ENCODE measurements at places on chromosomes 2 and 18. TPM values are rescaled to one million over a fixed set of nuclear protein-coding genes. Genes with fewer than 3 reads are reported as not detected.

Gene CCL20
- total RNA-seq: not detected

DNA sequence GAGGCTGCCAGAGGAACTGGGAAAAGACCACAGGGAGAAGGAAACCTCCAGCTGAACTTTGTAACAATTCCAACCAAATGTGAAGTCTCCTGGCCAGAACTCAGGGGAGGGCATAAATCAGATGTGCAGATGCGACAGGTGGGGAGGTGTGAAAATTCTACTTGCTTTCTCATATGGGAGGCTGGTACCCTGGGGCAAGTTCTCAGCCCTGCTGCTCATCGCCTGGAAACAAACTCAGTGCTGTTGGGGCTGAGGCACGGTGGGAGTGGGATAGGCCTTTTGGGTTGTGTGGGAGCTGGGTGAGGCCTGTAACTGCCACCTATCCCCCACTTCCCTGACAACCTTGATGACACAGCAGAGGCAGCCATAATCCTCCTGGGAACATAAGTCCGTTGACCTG lies 179.6 kb downstream of the ASB1 start:
- no peak for DNase-seq

- DNase-seq: no peak
Observed at GRCh38 chr2:219119422-219120043, 41.1 kb downstream of the NHEJ1 start.

Gene ERFE
- total RNA-seq: 1.6 TPM

GRCh38 chr2:73582364-73582763 lies 59.9 kb downstream of the NAT8 start:
- no peak for DNase-seq

Gene CKAP2L
- 2.2 TPM for total RNA-seq

GRCh38 chr2:238150686-238151085 lies 8.1 kb upstream of the ERFE start:
- no peak for DNase-seq

DNA sequence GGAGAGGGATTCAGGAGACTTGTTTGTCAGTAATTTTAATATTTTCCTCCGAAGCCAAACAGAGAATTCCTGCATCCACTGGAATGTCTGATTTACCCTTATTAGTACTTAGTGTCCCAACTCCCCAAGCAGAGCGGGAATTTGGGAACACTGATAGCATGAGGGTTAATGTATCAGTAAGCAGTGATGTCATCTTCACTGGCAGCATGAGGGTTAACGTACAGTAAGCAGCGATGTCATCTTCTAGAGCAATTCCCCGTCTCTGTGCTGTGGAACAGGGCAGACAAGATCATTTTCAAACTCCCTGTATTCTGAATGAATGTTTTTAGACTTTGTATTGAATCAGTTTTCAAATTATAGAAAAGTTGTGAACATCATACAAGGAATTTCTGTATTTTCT lies 228.9 kb downstream of the ZNF407 start:
- DNase-seq: no peak

GRCh38 chr2:166384774-166385173 lies 9.0 kb upstream of the SCN9A start:
- no peak for DNase-seq

Gene TCF23
- not detected for total RNA-seq

DNA sequence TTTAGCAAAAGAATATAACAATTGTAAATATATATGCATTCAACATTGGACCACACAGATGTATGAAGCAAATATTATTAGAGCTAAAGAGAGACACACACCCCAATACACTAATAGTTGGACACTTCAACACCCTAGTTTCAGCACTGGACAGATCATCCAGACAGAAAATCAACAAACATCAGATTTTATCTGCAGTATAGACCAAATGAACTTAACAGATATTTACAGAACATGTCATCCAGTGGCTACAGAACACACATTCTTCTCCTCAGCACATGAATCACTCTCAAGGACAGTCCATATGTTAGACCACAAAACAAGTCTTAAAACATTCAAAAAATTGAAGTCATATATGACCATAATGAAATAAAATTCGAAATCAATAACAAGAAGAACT lies 22.1 kb upstream of the EVA1A start:
- DNase-seq: no peak

Gene PLGLB1
- 6.2 TPM for total RNA-seq

DNA sequence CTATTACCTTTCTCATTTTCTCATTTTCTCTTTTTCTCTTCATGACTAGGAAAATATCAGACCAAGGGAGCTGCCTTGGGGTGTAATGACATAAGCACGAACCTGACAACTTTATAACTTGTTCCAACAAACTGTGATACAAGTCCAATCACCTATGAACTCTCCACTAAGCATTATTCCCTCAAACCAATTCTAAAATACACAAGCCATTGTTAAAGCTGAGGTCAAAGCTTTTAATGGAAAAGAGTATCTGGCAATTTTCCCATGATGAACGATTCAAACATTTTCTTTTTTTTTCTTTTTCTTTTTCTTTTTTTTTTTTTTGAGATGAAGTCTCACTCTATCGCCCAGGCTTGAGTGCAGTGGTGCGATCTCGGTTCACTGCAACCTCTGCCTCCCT lies 48.4 kb upstream of the NARS1 start:
- DNase-seq: no peak

Gene EMILIN2
- 2.0 TPM for total RNA-seq

Gene REG1B
- total RNA-seq: not detected

DNA sequence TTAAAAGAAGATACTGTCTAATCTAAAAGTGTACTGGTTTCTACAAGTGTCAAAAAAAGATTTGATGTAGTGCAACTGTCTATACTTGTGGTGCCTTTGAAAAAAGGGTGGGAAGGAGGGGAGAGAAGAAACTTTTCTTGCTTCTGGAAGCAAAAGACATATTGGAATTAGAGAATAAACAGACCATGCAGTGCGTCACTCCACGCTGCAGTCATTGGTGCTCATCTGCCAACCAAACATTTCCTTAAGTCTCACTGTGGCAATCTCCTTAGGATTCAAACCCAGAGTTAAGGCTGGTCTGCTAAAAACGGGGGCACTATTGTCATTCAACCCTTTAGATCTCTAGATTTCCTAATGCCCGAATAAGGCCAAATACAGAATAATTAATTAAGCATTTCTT lies 50.9 kb downstream of the PELI1 start:
- no peak for DNase-seq

- peak; percentile 63 for DNase-seq
Observed at GRCh38 chr2:208359632-208359986, 47.0 kb upstream of the PTH2R start.

DNA sequence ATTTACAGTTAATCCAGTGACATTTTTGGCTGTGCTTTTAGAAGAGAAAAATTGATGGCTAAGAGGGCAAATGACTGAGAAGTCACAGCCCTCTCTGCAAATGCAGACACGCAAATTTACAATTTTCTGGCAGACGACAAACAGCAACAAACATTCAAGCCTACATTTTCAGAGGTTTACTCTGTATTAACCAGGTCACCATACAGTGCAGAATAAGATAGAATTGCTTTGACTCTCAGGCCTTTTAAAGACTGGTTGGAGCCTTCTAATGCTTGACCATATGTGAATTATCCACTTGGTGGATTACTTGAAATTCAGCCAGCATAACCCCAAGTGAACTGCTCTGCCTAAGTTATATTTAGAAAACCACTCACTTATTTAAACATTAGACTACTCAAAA lies 280.9 kb upstream of the STON1 start:
- no peak for DNase-seq

Gene GBX2
- not detected for total RNA-seq

GRCh38 chr2:31886700-31887099 lies 124.1 kb downstream of the MEMO1 start:
- DNase-seq: no peak

GRCh38 chr2:31457651-31458050 lies 43.1 kb upstream of the XDH start:
- no peak for DNase-seq

Measured in occipital lobe (tissue), 3 donors.